Caki2 (cell line): ENCODE measurements at places on chromosomes 12 and 14. TPM values are rescaled to one million over a fixed set of nuclear protein-coding genes. Genes with fewer than 3 reads are reported as not detected.

DNA sequence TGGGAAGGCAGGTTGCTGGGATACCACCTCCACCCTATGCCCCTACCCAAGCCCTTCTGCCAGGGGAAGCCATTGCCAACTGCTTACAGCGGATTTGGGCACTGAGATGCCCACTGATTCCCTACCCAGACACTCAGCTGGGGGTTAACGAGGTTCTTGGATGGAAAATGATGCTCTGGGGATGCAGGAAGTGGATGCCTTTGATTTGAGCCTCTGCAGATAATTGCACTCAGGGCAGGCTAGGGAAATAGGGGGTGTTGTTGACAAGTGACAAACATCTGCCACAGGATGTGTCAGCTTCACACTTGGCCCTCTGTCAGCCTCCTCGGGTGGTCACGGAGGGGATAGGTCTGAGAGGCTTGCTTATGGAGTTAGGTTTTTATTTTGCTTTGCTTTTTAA is 57.4 kb downstream of the RPH3A start:
- no peak for DNase-seq

GRCh38 chr14:57071639-57072038 is 197.1 kb downstream of the EXOC5 start:
- no peak for DNase-seq

DNA sequence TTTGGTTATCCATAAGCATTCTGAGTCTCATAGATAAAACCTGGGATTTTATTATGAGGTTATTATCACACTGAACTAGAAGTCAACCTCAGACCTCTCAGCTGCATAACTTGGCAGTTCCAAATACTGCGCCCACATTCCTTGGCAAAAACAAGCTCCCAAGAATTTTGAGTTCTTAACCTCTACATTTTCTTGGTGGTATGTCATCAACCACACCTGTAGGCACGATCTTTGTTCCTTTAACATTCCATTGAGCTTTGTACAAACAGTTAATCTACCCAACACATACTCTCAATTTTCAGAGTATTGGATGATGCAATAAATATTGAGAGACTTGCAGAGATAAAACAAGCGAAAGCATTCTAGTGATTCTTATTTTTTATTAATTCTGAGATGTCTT is 371.8 kb upstream of the PRICKLE1 start:
- peak; percentile 92 for DNase-seq

DNA sequence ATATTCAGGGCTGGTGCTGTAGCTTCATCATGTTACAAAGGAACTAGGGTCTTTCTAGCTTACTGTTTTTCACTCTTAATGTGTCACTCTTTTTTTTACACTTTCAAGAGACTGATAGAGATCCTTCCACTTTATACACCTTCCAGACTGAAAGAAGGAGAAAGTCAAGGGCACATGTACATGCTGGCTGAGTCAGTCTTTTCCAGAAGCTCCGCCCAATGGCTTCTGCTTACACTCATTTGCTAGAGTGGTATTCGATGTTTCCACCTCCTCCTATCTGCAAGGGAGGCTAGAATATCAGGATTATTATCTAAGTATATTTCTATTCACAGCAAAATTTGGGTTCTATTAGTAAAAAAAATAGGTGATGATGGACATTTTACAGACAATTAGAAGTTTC is 325.8 kb upstream of the OR4E1 start:
- DNase-seq = no peak

Gene KRT3
- total RNA-seq = not detected in 2 replicates

DNA sequence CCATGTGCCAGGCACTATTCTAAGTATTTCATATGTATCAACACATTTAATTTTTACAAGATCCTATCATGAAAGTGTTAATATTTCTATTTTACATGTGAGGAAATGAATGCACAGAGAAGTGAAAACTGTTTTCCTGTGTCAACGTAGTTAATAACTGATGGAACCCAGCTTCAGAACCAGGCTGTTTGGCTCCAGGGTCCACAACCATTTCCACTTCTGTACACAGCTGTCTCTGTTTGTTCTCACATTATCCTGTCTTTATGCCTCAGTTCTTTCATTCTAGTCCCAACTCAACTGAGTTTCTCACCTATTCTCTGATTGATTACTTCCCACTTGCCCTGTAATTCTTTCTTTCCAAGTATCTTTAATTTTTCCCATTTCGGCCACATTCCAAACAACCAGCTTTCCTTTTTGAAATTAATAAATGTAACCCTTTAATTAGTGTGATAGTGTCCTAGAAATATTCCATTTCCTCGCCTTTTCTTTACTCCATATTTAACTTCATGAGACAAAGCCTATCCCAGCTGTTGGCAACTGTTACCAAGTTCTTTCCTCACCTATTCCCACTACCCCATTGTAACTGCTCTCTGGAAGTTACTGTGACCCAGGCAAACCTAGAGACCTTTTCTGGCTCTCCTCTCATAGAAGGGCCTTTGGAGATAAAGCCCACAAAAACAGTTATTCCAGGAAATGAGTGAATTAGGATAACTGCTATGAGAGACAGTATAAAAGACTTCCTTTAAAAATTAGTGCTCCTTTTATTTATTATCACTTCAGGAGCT is 218.7 kb downstream of the RASSF9 start:
- no peak for DNase-seq

Gene SNW1
- total RNA-seq = 39.6 and 85.5 TPM in 2 replicates

DNA sequence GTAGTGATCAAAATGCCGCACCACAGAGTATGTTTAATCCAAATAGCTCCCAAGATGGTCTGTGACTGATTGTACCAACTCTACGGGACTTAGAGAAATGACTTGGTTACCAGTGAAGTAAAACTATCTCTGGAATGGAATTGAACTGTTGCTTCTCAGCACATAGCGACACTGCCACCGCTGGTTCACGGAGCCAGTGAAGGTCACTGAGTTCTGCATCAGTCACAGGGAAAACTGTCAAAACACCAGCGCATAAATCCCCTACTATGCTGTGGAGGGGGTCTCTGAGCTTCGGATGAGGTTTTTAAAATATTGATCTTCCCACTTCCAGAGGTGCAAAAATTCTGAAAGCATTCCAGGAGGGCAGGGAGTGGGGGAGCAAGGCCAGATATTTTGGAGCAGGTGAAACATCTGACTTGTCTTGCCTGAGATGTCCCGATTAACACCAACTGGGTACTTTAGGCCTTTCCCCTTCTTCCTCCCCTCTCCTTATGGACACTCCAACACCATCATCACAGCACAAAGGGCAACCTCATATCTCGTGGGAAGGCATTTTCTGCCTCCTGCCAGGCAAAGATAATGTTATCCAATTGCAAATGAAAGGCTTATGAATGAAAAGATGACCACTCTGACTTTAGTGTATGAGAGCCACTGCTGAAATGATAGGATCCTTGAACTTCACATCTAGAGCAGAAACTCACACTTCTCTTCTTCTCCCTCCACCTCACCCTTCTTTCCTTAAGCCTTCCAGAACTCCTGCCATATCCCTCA is 2.0 kb upstream of the PLXNC1 start:
- DNase-seq = no peak

GRCh38 chr14:88198446-88198845 is 124.6 kb downstream of the KCNK10 start:
- DNase-seq = no peak

GRCh38 chr12:132907216-132907615 is 19.8 kb upstream of the CHFR start:
- DNase-seq = no peak

GRCh38 chr12:124442772-124443445 is 124.5 kb downstream of the NCOR2 start:
- DNase-seq = no peak

GRCh38 chr14:70525691-70526090 is 9.1 kb downstream of the ADAM20 start:
- DNase-seq = no peak

Gene CYP46A1
- not detected in 2 replicates for total RNA-seq

GRCh38 chr14:26170885-26171284 is 426.9 kb downstream of the NOVA1 start:
- no peak for DNase-seq

GRCh38 chr12:109949089-109949488 is 47.1 kb downstream of the GIT2 start:
- no peak for DNase-seq

Gene STXBP6
- total RNA-seq = 12.0 and 14.9 TPM in 2 replicates

DNA sequence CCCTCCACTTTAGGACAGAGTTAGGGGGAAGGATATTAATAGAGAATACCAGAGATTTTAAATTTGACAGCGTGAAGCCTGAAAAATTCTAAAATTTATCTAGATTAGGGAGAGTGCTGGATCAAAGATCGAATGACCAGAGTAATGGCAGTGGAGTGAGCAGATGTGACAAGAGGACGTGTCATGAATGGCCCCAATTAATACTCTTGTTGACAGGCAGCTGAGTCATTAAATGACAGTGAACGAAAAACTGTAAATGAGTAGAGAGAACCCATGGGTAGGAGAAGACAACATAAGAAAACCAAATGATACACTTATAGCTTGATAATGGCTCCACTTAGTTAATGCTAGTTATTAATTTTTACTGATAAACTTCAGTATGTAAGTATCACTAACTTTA is 73.9 kb upstream of the PLEKHA5 start:
- DNase-seq = no peak

DNA sequence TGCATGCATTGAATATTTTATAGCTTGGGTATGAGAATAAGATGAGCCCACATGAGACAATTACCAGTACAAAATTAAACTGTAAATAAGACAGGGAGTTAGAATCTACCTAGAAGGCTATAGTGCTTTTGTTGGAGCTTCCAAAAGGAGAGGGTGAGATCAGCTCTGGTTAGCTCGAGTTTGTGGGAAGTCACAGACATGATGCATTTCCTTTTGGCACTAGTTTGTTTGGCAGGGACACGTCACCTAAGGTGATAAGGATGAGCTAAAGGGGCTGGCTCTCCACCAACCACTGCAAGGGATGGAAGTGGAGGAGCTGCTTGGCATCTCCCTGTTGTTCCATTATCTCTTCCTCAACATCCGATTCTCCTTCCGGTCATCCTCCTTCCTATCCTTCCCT is 48.5 kb upstream of the CPM start:
- DNase-seq = no peak

DNA sequence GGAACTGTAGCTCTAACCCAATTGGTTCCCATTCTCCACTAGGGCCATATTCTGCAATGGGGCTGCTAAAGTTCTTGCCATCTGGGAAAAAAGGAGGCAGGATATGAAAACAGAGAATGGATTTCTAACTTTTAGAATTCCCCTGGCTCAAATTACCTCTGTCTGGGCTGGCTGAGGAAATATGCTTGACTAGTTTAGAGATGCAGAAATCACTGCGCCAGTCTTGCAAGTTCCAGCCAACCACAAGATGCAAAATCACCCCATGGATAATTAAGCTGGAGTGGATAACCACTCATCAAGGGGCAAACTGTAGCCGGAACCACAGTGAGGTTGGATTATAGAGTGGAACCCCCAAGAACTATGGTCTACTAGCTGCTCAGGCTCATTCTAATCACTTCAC is 126.3 kb downstream of the RALGAPA1 start:
- DNase-seq = no peak

Gene ACSM4
- total RNA-seq = not detected in 2 replicates

- DNase-seq = no peak
These were observed 17.8 kb downstream of the GPR132 start for GRCh38 chr14:105047283-105048016.

- DNase-seq = no peak
These were observed 71.2 kb downstream of the VCPKMT start for GRCh38 chr14:50045039-50045711.

GRCh38 chr12:88167384-88167783 is 25.3 kb downstream of the TMTC3 start:
- no peak for DNase-seq

- DNase-seq = no peak
These were observed 15.2 kb downstream of the CALM1 start for GRCh38 chr14:90412058-90412457.

- no peak for DNase-seq
These were observed 25.0 kb upstream of the HIGD1C start for GRCh38 chr12:50927356-50927755.

Gene KIF26A
- total RNA-seq = 0.32 TPM in 1 of 2 replicates, not detected in the other

DNA sequence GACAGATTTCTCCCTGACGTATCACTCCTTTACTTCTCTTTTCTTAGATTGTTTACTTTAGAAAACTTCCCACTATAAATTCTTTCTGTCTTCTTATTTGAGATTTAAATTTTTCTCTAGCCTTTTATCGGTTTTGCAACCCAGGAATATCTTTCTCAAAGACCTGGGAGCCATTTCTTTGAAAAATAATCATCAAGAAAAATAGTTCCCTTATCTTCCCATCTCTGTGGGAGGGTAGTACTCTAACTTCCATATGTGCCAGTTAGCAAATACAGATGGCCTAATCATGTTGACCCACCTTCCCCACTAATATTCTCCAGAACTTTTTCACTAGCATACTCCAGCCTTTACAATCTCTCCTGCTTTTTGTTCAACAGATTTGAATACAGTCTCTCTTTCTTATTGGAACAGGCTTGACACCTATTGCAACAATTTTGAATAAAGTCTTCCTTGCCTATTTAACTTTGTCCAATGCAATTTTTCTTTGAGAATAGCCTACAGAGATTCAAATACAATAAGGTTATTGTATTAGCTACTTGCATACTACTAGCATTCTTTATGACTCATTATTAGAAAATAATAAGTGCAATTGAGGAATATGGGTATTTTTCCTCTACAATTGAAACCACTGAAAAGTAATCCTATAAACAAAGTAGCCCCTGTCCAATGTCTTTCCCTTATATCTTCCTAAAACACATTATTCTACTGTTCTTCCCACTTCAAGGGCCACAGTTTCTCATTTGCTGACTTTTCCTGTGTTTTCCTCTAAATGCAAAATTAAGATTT is 27.4 kb upstream of the KLRB1 start:
- DNase-seq = no peak

GRCh38 chr12:79302162-79302814 is 388.5 kb downstream of the PAWR start:
- no peak for DNase-seq

GRCh38 chr12:124452576-124453331 is 114.7 kb downstream of the NCOR2 start:
- DNase-seq = no peak

Gene PSME1
- 77.8 and 123 TPM in 2 replicates for total RNA-seq

Gene OR4K13
- not detected in 2 replicates for total RNA-seq

Gene CCDC175
- total RNA-seq = not detected in 2 replicates

Gene GPR132
- total RNA-seq = 0.71 TPM in 1 of 2 replicates, not detected in the other

- DNase-seq = no peak
These were observed 29.7 kb downstream of the TMCC3 start for GRCh38 chr12:94620621-94621020.

- no peak for DNase-seq
These were observed 29.1 kb upstream of the KCNK10 start for GRCh38 chr14:88351966-88352691.

- DNase-seq = no peak
These were observed 318.1 kb downstream of the AEBP2 start for GRCh38 chr12:19757317-19757877.

Gene PROX2
- total RNA-seq = not detected in 2 replicates

Gene DPPA3
- total RNA-seq = not detected in 2 replicates

Gene PPP4R4
- total RNA-seq = not detected in 2 replicates

Gene PDZRN4
- not detected in 2 replicates for total RNA-seq

DNA sequence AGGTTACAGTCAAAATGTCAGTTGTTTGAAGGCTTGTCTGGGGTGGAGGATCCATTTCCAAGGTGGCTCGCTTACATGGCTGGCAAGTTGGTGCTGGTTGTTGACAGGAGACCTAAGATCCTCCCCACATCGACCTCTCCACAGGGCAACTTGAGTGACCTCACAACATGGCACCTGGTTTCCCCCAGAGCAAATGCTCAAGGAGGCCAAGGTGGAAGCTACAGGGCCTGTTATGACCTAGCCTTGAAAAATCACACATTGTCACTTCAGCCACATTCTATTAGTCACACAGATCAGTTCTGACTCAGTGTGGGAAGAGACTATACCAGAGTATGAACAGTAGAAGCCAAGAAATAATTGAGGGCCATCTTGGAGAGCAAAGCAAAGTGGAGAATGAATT is 11.3 kb upstream of the GNG2 start:
- DNase-seq = no peak

Gene SLC25A47
- total RNA-seq = not detected in 2 replicates
